ENCODE measurements at places on chromosomes 5 and 9. TPM values are rescaled to one million over a fixed set of nuclear protein-coding genes. Genes with fewer than 3 reads are reported as not detected.

Gene EXOSC2
- total RNA-seq = 48.5 TPM

Gene TRIP13
- 8.2 TPM for total RNA-seq

Gene SLC27A4
- total RNA-seq = 22.4 TPM

Gene ARRDC3
- total RNA-seq = 259 TPM

Gene DAPK1
- total RNA-seq = 66.0 TPM

Gene C5orf58
- total RNA-seq = not detected

Gene NPR3
- 19.2 TPM for total RNA-seq

Gene MARCHF11
- total RNA-seq = 3.7 TPM

All from frontal cortex (tissue), 4 donors.